ENCODE measurements at places on chromosomes 11 and 22.

DNA sequence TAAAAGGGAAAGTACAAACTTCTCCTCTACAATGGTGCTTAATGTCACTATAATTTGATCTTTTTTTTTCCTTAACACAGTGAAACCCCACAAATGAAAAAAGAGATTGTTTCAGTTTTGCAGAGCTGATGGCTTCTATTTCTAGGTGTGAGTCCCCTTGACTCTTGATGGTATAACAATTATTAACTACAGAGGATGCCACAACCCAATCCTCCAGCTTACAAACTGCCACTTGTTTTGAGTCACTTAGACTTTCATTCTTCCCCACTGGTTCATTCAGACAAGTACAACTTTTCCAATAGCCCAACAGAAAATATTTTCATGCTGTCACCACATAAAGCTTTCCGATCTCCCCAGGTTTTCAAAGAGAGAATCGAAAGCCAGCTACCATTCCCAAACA is 812.2 kb downstream of the LRRC4C start:
- no peak for DNase-seq

GRCh38 chr11:117424781-117425180 is 97.1 kb downstream of the CEP164 start:
- no peak for DNase-seq

DNA sequence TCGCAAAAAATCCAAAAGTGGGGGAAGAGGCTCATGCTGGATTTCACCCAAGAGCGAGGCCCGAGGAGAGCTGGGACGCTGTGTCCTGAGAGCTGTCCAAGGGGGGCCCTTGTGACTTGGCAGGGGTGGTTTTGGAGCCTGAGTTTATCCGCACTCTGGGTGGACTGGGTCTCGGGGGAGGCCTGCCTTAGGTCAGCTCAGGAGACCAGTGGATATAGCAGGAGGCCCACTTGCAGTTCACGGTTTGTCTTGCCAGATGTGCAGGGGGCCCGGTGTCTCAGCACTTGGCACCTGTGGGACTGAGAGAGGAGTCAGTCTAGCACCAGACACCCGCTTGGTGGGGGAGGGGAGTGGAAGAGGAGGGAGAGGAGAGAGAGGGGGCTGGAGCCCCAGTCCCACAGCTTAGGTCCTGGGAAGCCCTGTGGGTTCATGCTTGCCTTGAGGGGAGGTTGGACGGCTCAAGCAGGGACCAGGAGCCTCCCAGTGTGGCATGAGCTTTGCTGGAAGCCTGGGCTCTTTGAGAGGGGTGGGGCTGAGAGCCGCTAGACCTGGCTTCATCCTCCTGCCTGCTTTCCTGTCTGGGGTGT is 33.4 kb downstream of the PARVB start:
- DNase-seq: no peak

DNA sequence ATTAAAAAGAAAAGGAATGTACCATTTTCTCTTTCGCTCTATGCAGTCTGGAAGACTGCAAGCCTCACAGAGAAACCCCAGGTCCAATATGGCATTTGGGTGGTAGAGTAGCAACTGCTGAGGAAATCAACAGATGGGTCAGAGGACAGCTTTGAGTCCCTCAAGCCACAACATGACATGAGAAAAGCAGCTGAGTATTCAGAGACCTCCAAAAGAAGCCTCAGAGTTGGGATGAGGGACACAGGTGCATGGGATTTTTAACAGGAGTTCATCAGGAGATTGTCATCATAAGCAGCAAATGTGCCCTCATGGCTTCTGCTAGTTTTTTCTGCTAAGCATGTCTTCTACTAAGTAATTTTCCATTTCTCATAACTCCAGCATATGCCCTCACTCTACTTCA is 111.6 kb downstream of the BLID start:
- DNase-seq: no peak

- DNase-seq: no peak
Measured at GRCh38 chr11:37972691-37973090, 1374.7 kb upstream of the RAG2 start.

- peak; percentile 20 for DNase-seq
Measured at GRCh38 chr11:113697756-113698407, 8.2 kb downstream of the TMPRSS5 start.

DNA sequence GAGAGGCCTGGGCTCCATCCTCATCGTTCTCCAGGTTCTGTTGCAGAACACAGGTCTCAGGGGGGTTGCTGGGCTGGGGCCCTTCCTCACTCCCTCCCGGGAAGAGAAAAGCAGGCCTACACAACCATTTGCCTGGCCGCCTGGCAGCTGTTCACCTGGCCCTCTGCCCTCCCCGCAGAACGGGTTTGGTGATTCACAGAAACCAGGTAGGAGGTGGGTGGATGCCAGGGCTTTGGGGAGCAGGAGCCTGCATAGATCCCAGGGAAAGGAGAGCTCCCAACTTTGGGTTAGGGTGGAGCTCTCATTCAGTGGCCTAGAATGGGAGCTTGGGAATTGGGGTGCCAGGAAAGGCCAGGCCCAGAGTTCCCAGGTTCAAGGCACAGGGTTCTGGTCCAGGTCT is 995 bp downstream of the TMEM134 start:
- DNase-seq: no peak

- no peak for DNase-seq
Measured at GRCh38 chr22:46047226-46047625, 70.3 kb upstream of the WNT7B start.

GRCh38 chr11:117976445-117976844 is 9.7 kb upstream of the IL10RA start:
- no peak for DNase-seq

GRCh38 chr11:13109616-13110015 is 100.5 kb downstream of the RASSF10 start:
- peak; percentile 29 for DNase-seq

DNA sequence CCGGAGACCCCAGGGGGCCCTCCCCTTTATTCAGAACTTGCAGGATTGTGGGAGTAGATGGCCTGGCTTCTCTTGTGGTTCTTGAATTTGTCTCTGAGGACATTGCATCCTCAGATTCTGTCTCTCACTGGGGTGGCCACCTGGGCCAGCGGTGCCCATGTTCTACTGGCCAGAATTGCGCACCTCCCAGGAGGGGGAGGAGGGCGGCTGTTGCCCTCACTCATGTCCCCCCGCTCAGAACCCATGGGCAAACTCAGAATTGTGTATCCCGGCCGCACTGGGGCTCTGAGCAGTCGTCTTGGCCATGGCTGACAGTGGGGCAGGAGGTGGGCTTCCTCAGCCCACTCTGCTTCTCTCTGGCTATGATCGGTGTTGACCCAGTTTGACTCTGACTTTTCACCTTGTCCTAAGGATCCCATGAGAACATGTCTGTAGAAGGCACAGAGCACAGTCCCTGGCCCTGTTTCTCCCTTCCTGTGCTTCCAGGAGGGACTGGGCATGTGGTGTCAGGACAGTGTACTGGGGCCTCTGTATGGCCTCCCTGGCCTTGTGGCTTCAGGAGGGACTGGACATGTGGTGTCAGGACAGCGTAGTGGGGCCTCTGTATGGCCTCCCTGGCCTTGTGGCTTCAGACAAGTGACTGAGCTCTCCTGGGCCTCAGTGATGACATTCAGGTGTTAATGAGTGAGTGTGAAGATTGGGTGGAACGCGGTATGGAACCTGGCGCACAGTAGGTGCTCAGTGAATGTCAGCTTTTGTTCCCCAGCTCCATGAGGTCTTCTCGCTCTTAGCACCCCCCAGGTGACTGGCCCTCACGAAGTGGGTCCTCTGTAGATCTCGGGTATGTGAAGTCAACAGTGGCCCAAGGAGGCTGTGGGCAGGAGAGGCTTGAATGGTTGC is 99.3 kb downstream of the TBC1D22A start:
- DNase-seq: no peak

DNA sequence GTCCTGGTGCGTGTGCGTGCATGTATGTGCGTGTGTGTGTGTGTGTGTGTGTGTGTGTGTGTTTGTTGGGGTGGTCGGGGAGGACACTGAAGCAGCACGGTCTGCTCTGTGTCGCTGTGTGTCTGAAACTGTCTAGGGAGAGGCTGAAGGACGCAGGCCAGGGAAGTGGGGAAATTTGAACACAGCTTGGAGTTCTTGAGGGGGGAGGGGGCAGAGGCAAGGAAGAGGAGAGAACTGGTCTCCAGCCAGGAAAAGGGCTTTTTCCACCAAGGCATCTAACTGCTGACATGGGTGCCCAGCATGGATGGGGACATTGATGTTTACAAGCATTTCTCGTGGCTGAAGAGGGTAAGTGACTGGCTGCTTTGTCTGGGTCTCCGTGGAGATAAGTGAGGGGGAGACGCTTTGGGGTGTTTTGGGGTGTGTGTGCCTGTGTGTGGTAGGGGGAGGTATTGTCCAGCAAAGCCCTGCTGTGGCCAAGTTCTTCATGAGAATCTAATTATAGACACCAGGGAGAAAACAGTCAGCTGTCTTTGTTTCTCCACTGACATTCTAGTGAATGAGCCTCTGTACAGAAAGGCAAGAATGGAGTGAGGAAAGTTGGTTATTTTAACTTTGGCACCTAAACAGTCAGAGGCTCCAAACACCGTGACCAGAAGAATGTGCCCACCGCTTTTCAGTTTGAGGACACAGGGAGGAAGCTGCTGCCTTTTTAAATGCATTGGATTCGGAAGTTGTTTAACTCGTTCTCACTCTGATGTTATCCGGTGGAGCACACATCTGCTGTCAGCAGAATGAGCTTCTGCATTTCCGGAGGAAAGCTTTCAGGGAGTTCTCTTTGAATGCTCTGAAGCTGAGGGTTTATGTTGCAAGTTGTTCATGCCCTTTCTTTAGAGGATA is 63.7 kb downstream of the PPFIBP2 start:
- no peak for DNase-seq

GRCh38 chr11:102244681-102245409 is 72.4 kb upstream of the BIRC3 start:
- peak; percentile 99 for DNase-seq

GRCh38 chr22:28810821-28811491 is 10.6 kb upstream of the XBP1 start:
- no peak for DNase-seq

- no peak for DNase-seq
Measured at GRCh38 chr11:32584921-32585320, 1.3 kb downstream of the EIF3M start.

DNA sequence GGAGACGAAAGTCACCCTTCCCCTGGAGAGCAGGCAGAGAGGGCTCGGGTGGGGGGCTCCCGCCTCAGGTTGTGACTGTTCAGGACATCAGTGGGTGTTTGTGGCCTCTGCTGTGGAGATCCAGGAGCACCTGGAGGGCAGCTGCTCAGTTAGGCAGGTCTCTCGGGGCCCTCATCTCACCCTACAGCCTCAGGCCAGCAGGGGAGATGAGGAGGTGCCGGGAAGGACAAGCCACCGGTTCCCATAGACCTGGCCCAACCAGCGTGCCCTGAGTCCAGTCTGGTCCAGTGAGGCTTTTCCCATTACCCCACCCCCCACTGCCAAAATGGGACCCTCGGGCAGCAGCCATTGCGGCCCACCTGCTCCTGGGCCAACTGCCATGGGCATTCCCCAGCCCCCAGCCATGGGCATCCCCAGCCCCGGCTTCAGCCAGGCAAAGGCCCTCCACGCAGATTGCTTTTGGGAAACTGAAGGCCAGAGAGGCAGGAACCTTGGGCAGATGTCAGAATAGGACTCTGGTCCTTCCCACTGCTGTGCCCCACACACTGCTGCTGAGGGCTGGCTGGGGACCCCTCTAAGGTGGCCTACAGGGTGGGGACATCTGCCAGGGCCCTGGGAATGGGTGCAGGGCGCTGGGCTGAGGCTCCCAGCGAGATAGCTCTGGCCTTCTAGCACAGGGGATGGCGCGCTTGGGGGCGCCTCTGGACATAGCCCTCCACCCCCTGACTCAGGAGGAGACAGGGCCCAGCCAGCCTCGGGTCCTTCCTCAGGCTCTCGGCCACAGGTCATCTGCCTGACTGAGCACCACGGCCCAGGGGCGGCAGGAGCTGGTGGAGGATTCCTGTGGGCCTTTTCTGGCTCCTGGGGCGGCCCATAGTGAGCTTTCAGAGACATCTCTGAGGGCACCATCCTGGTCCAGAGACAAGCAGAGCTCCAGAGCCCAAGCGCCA is 4.8 kb downstream of the PIM3 start:
- DNase-seq: no peak

GRCh38 chr22:50034126-50035081 is 21.8 kb upstream of the IL17REL start:
- DNase-seq: no peak

DNA sequence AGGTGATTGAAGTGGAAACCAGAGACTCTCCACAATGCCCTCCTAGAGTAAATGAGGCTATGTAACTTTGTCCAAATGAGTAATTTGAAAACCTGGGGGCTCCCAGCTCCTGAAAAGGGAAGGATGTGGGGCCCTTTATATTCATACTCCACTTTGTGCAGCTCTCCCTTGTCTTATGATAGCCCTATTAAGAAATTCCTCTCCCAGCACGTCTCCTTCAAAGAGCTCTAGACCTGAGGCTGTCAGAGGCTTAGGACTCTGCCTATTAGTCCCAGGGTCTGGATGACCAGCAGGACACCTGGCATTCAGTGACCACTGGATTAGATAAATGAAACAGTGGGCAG is 2.1 kb downstream of the SLC43A1 start:
- DNase-seq: no peak

GRCh38 chr11:128339792-128340191 is 247.6 kb downstream of the ETS1 start:
- no peak for DNase-seq

- DNase-seq: no peak
Measured at GRCh38 chr11:6634534-6634933, 15.3 kb upstream of the TPP1 start.

DNA sequence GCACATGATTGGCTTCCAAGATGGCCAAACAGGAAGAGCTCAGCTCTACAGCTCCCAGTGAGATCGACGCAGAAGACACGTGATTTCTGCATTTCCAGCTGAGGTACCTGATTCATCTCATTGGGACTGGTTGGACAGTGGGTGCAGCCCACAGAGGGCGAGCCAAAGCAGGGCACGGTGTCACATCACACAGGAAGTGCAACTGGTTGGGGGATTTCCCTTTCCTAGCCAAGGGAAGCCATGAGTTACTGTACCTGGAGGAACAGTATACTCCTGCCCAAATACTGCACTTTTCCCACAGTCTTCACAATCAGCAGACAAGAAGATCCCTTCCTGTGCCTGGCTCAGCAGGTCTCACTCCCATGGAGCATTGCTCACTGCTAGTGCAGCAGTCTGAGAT is 131.2 kb downstream of the DLG2 start:
- DNase-seq: no peak

GRCh38 chr11:72078477-72078876 is 1.9 kb downstream of the NUMA1 start:
- DNase-seq: no peak

DNA sequence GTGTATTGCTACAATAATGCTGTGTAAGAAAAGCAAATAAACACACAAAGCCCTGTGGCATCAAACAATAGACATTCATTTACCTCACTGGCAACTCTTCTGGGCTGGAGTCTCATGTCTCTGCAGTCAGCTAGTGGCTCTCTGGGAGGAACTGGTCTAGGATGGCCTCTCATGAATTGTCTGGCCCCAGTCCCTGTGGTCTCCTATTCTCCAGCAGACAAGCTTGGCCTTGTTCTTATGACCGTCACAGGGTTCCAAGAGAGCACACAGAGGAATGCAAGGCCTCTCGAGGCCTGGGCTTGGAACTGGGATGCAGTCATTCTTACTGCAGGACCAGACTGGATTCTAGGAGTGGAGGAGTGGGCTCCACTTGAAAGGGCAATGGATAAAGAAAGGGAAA is 141.2 kb upstream of the NTM start:
- DNase-seq: no peak

Data from RPMI7951 (cell line).